ENCODE measurements at places on chromosomes 6 and 20. TPM values are rescaled to one million over a fixed set of nuclear protein-coding genes. Genes with fewer than 3 reads are reported as not detected.

RNF146 gene
- 67.8 TPM for total RNA-seq

PGC gene
- total RNA-seq, result not detected

SASH1 gene
- total RNA-seq, result 234 TPM

FKBP1C gene
- 1.2 TPM for total RNA-seq

ACTL10 gene
- not detected for total RNA-seq

HSPA12B gene
- 8.6 TPM for total RNA-seq

CLIC5 gene
- total RNA-seq, result 15.2 TPM

BIRC7 gene
- not detected for total RNA-seq

ADGRB3 gene
- 1.6 TPM for total RNA-seq

ABCC10 gene
- total RNA-seq, result 7.0 TPM

CASS4 gene
- 3.4 TPM for total RNA-seq

FGD2 gene
- 70.7 TPM for total RNA-seq
